ENCODE measurements at places on chromosomes 2 and 18.

DNA sequence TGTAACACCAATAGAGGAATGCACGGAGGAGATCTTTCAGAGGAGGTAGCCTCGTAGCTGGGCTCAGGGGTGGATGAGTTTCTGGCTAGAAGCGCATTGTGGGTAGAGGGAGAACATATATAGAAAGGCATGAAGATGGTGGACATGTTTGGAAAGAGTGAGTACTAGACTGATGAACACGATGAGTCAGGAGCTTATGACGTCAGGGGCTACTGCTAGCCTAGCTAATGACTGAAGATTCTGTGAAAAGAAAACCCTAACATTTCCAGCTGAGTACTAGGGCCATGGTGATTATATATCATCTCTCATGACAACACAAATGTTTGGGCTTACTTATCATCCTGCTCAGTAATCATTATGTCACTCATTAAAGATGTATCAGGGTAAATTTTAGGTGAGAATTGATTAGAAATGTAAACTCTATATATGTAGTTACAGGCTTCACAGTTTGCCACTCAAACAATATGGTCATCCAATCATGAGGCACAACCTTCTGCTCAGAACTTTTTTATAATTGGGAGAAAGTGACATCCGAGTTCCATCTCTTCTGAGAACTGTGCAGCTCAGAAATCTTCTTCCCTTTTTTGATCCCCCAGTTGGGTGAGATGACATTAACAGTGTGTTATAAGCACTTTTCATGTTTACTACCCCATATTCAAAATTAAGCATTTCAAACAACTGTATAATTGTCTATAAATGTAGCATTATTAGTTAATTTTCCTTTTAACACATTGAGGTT lies 22.2 kb upstream of the IL1RN start:
- DNase-seq = peak; percentile 51

GRCh38 chr2:98869272-98869641 lies 66.8 kb downstream of the CRACDL start:
- DNase-seq = no peak

DNA sequence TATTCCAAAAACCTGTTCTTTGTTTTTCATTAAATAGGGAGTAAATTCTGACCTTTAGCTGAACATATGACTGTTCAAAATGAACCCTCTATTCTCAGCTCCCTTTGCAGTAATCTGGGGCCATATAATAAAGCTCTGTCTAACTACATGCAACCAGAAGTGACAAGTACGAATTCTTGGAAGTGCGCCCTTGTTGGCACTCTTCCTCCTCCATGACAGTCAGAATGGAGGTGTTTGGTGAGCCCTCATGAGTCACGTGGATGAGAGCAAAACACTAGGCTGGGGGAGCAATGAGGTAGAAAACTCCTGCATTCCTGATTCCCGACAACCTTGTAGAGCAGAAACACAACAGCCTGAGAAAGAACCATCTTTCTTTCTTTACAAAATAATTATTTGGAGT lies 552.9 kb downstream of the FBXO15 start:
- DNase-seq = no peak

DNA sequence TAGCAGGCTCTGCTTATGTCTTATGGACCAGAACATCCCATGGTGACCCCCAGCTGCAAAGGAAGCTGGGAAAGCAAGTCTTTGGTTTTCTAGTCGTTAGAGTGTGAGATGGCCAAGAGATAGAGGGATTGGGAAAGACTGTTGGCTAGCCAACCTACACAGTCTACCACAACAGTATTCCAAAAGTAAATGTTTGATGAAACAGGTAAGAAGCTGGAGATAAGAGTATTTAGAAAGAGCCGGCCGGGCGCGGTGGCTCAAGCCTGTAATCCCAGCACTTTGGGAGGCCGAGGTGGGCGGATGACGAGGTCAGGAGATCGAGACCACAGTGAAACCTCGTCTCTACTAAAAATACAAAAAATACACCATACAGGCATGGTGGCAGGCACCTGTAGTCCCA lies 124.4 kb downstream of the GALNT1 start:
- DNase-seq = no peak

DNA sequence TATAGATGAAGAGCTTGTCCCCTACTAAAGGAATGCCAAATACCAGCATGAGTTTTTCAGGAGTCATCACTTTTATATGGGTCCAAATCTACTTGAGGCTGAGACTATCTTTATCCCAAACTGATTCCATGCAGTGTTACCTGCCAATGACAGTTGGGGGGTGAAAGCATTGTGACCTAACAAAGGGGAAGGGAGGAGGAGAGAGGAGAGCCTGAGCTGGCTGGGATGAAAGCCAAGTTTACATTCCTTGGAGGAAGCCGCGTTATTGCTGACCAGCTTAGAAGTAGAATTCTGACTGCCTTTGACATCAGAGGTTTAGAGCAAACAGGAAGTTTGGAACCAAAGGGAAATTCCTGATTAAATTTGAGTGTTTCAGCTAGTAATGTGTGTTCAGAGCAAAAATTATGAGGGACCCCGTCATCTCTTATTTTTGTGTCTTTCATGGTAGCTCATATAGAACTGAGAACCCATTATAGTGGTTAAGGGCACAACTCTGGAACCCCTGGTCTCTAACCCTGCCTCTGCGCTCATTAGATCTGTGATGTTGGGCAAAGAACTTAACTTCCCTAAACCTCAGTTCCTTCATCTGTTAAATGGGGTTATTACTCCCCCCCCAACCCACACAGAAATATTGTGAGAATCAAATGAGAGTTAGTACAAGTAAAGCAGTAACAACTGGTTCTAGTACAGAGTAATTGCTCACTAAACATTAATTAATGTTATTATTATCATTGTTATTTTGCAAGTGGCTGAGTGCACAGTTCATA lies 199.3 kb upstream of the EPAS1 start:
- peak; percentile 99 for DNase-seq

- DNase-seq = peak; percentile 98
Measured at GRCh38 chr2:45748239-45748638, 96.8 kb downstream of the PRKCE start.

DNA sequence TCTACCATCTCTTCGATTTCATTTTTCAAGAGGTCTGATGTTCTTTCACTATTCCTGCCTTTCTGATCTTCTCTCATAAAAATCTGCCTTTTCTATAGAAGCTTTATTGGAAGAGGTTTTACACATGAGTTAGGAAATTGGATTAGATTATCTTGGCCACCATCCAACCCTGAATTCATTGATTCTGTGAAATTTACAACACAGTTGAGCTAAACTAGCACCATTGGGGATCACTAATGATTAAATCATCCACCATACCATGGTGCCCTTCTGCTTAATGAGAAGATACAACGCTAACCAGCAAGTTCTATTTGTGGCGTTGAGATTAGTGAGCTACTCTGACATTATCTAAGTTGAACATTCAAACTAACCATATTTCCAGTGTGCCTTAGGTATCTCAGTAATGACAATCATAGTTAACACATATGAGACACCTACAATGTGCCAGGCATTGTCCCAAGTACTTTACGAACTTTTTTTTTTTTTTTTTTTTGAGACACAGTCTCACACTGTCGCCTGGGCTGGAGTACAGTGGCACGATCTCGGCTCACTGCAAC lies 17.3 kb upstream of the LBH start:
- no peak for DNase-seq

GRCh38 chr2:46193855-46194254 lies 103.4 kb upstream of the EPAS1 start:
- no peak for DNase-seq

DNA sequence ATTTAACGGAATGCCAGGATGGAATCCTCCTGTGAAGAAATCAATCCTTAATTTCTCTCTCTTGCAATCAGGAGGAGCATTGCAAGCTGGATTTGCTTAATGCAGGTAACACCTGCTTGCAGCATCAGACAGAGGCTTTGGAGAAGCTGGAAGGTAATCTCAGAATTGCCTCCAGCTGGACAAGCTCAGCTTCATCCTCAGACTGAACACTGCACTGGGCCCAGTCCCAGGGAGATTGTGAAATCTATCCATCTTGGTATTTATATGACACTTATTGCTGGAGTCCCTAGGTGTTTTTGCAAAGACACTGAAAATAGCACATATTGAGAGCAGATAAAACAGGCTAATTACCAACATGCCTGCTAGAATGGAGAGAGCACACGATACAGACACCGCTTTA lies 179.4 kb upstream of the SESTD1 start:
- DNase-seq = peak; percentile 47

DNA sequence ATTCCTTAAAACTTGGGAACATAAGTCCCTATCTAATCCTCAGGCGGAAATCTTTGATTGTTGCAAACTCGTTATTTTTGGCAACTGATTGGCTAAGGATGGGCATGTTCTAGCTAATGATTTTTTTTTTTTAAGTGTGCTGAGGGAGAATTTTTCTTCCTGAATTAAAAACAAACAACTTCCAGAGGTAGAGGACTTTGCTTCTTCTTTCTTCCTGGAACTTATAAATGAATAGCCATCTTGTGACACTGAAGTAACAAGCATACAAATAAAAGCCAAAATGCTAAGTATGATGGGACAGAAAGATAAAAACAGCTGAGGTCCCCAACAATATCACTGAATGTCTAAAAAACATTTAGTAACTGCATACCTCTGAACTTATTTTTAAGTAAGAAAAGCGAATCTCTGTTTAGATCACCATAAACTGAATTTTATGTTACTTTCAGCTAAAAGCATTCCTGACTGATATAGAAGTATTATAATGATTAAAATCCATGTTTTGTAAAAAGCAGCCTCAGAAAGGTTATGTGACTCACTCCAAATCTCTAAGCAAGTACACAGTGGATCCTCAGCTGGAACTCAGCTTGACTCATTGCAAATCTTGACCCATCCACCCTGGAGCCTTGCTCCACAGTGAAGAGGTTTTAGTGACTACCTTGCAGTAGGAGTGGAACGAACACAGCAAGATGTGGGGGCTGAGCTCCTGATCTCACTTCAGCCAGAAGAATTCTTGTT lies 344.4 kb downstream of the CLIP4 start:
- peak; percentile 82 for DNase-seq

- no peak for DNase-seq
Measured at GRCh38 chr2:127012868-127013267, 94.1 kb downstream of the BIN1 start.

DNA sequence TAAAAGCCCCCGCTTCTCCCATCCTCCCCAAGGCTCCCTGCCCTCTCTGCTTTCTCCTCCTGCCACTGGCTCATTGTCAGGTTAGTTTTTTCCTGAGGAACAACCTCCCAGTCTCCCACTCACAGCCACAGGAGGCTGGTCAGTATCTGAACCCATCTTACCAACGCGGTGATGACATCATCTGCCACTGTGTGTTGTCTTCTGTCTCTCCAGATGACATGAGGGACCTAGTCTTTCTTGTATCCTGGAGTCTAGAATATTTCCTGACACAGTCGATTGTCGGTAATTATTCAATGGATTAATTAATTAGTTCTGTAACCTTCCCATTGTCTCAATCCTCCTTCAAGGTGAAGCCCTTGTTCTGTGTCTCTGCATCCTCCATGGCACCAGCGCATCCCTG lies 290.2 kb downstream of the GALR1 start:
- no peak for DNase-seq

DNA sequence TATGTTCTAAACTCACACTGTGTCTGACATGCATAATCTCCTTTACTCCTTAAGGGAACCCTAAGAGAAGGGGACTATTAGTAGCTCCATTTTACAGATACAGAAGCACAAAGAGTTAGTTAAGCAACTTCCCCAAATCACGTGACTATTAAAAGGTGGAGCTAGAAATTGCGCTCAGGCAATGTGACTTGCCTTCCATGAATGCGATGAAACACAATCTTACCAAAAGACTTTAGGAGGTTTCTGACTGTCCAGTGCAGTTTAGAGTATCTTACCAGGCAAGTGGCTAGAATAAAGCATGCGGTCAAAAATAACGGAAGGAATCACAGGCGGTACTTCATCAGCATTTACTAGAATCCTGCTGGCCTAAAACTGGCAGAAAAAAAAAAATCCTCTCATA lies 70.4 kb downstream of the ZNF521 start:
- DNase-seq = no peak

DNA sequence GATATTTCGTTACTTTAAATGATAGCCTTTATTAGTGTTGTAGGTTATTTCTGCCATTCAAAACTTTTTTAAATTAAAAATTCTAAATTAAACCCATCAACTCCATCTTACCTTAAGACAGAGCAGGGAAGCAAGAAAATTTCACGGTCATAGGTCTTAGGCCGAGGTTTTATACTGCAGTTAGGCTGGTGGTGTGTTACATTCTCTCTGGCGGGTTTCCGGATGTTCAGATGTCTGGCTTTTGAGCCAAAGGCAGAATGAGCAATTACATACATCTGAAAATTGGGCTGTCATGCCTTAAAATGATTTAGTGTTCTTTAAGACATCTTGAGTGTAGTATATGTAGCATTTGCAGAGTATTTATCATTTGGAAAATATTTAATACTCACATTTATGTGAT lies 27.9 kb downstream of the GLS start:
- peak; percentile 62 for DNase-seq

DNA sequence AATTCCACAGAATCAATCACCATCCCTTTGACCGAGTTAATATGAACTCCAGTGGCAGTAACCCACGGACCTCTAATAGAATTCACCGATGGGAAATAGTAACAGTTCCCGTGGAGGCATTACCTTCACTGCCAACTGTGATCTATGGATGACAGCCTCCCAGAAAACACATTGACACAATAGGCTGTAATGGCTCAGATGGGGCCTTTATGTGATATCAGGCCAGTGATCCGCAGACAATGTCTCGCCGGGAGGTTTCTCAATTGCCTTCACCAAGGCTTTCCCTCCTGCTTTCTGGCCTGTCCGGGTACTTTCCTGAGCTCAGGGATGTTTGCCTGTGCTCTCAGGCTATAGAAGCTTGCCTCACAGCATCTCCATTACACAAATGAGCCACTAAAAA lies 34.4 kb upstream of the KLF7 start:
- no peak for DNase-seq

GRCh38 chr2:240974771-240975572 lies 23.4 kb upstream of the SNED1 start:
- DNase-seq = no peak

GRCh38 chr2:239385096-239386000 lies 15.5 kb downstream of the HDAC4 start:
- DNase-seq = no peak

- peak; percentile 32 for DNase-seq
Measured at GRCh38 chr2:126300348-126300747, 355.6 kb upstream of the GYPC start.

DNA sequence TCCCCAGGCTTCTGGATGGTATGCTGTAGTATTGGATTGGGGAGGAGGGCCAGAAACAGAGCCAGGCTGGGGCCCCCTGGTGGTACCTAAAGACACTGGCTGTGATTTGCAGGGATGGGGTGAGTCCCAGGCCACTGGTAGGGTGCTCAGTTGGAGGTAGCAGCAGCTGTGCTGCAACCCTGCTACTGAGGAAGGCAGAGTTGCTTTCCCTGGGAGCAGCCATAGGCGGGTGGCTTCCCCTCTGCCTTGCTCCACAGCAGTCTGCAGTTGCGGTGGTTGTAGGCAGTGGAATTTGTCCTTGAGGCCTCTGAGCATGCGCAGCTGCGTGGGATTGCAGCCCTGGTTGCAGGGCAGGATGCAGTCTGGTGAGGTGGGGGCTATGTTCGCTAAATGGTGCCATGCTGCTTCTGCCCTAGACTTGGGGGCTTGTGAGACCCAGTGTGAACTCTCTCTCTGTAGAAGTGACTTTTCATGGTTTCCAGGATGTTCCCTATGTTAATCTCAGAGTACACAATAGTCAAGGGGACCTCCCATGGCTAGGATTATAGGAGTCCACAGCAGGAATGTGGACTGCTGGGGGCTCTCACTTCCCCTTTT lies 443.5 kb downstream of the XIRP2 start:
- DNase-seq = no peak

- no peak for DNase-seq
Measured at GRCh38 chr18:74399091-74399887, 57.8 kb downstream of the DIPK1C start.

Measured in fibroblast of upper back skin (primary cell).